Thoracic aorta (tissue), 2 donors: ENCODE measurements at places on chromosomes 7 and 10.

DNA sequence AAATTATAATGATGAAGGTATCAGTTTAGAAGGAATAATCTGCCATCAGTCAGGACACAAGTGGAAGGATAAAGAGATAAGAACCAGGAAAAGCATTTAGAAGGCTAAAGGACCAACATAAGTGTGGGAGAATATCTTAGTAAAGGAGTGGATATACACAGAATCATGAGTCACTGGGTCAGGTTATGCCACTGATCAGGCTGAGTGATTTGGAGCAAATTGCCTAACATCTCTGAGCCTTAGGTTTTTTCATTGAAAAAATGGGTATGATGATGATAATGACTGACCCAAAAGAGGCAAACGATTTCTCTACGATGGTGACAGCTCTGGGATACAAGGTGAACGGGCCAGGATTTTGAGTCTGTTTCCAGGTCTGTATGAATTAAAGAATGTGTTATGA is 2.8 kb upstream of the CUL1 start:
- peaks cover 9% of the 10 kb centered on the region for H3K4me1 ChIP-seq
- no peak for DNase-seq
- no peaks in the 10 kb centered on the region for H3K27me3 ChIP-seq
- no peak overlapping the region for H3K27ac ChIP-seq

DNA sequence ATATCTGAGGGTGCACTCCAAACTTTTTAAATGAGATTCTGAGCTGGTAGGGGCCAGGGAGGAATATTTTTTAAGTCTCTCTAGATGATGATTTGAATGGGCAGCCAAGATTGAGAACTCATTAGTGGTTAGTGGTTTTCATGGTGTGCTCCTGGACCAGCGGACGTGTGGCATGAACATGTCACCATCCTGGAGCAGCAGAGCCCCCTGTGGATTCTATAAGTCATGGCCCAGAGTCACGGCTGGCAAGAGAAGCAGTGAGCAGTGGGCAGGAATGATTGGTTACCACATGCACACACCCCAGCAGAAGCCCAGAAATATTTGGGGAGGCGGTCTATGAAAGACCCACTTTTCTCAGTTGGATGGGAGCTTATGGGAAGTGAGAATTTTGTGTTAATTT is 21.2 kb upstream of the UCN3 start:
- no peak for DNase-seq
- H3K4me1 ChIP-seq: no peaks in the 10 kb centered on the region
- no peak overlapping the region for H3K4me3 ChIP-seq
- H3K27ac ChIP-seq: no peak overlapping the region
- no peaks in the 10 kb centered on the region for H3K27me3 ChIP-seq

DNA sequence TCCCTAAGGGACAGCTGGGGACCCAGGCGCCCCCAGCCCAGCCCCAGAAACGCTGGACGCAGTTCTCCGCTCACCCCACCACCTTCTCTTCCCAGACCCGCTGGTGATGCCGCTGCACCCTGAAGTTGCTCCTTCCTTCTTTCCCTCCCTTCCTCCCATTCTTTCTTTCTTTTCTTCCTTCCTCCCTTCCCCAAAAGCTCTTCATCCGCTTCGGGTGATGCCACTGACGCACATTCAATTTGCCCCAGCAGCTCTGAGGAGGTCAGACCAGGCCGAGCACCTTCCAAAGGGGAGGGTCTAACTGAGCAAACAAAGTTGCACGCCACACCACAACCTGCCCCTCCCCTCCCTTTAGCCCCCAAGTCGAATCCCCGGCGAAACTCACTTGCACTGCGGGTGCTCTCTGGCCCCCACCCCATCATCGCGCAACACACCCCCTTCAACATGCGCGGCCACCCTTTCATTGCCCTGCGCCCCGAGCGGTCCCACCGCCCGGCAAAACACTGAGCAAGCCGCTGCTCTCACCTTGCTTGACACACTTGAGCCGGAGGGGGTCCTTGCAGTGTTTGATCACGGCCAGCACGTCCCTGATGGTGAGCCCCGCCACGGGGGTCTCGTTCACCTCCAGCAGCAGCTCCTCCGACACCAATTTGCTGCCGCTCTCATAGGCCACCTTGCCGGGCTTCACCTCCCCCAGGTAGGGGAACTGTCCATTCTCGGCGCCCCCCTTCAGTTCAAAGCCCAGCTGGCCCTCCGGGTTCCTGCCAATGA is 787 bp downstream of the MAGI2 start:
- H3K36me3 ChIP-seq: no peaks in the 10 kb centered on the region
- no peaks in the 10 kb centered on the region for H3K27me3 ChIP-seq
- H3K4me1 ChIP-seq: peaks cover 6% of the 10 kb centered on the region
- H3K27ac ChIP-seq: peak overlapping the region; percentile 92
- peak overlapping the region; percentile 90 for H3K4me3 ChIP-seq
- no peak for DNase-seq

GRCh38 chr10:4883079-4883739 is 57.2 kb downstream of the AKR1E2 start:
- no peak overlapping the region for H3K27ac ChIP-seq
- no peak overlapping the region for H3K4me3 ChIP-seq
- DNase-seq: no peak
- H3K36me3 ChIP-seq: no peaks in the 10 kb centered on the region
- H3K27me3 ChIP-seq: no peaks in the 10 kb centered on the region
- H3K4me1 ChIP-seq: peaks cover 9% of the 10 kb centered on the region

- H3K36me3 ChIP-seq: no peaks in the 10 kb centered on the region
- no peaks in the 10 kb centered on the region for H3K27me3 ChIP-seq
- no peak for DNase-seq
- H3K27ac ChIP-seq: no peak overlapping the region
Observed at GRCh38 chr10:13998163-13998835, 332.4 kb downstream of the FRMD4A start.

DNA sequence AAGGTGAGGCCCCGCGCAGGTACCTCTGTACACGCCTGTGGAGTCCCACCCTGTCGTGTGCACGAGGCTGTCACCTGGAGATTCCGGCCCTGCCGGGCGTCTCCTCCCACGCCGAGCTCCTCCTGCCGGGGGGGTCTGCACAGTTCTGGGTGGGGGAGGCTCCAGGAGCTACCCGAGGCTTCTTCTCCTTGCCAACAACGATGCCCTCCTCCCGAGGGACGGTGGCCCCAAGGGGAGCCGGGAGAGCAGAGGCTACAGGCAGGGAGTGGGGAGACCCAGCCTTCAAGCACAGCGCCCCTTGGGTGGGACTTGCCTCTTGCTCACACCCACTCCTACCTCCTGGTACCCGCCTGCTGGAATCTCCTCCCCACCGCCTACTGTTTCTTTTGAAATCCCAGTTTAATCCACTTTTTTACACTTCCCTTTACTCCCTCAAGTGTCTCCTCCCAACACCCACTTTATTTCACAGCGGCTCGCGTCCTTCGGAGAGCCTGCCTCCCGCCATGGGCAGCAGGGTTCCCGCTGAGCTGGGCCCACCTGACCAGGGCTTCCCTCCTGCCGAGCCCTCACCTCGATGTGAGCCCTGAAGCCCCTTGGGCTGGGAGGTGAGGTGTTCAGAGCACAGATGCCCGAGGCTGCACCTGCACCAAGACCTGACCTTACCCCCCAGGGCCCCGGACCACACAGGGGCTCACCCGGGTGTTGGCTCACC is 338.1 kb downstream of the DNAJB6 start:
- H3K27ac ChIP-seq: no peak overlapping the region
- DNase-seq: no peak
- H3K4me3 ChIP-seq: no peak overlapping the region
- no peaks in the 10 kb centered on the region for H3K4me1 ChIP-seq
- no peaks in the 10 kb centered on the region for H3K36me3 ChIP-seq

DNA sequence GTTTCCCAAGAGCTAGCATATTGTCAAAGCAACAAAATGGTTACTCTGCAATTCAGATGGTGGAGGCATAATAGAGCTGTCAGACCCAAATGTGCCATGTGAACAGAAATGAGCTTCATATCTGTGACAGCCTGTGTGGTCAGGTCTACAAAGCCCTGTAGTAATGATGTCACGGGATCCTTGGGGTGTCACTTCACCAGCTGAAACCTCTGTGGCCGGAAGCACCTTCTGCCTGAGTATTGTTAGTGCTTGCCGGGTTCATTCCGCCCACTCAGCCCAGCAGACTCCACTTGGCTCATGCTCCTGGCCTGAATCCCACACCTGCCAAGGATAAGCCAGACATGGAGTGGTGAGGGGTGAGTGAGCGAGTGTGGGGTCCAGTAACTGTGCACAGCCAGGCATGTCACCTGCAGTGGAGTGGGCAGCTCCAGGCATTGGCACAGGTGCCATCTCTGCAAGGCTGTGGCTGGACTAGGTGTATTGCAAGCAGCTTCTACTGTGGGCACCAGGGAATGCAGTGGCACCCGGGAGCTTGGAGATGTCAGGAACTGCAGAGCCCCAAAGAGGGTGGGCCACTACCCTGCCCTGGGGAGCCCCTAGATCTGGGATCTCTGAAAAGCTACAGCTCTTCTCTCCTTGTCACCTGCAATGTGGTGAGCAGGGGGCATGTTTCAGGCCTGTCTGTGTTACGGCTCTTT is 341.9 kb upstream of the CHRM2 start:
- no peaks in the 10 kb centered on the region for H3K4me1 ChIP-seq
- H3K36me3 ChIP-seq: no peaks in the 10 kb centered on the region
- no peak for DNase-seq

DNA sequence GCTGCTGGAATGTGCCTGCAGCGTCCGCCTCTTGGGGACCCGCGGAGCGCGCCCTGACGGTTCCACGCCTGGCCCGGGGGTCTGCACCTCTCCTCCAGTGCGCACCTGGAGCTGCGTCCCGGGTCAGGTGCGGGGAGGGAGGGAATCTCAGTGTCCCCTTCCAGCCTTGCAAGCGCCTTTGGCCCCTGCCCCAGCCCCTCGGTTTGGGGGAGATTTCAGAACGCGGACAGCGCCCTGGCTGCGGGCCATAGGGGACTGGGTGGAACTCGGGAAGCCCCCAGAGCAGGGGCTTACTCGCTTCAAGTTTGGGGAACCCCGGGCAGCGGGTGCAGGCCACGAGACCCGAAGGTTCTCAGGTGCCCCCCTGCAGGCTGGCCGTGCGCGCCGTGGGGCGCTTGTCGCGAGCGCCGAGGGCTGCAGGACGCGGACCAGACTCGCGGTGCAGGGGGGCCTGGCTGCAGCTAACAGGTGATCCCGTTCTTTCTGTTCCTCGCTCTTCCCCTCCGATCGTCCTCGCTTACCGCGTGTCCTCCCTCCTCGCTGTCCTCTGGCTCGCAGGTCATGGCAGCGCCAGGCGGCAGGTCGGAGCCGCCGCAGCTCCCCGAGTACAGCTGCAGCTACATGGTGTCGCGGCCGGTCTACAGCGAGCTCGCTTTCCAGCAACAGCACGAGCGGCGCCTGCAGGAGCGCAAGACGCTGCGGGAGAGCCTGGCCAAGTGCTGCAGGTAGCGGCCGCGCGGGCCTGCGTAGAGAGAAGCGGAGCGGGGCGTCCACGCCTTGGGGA is 645 bp downstream of the SLC26A4 start:
- no peaks in the 10 kb centered on the region for H3K27me3 ChIP-seq
- DNase-seq: no peak
- peak overlapping the region; percentile 73 for H3K4me3 ChIP-seq
- H3K36me3 ChIP-seq: no peaks in the 10 kb centered on the region
- H3K27ac ChIP-seq: no peak overlapping the region
- H3K4me1 ChIP-seq: peaks cover 16% of the 10 kb centered on the region

DNA sequence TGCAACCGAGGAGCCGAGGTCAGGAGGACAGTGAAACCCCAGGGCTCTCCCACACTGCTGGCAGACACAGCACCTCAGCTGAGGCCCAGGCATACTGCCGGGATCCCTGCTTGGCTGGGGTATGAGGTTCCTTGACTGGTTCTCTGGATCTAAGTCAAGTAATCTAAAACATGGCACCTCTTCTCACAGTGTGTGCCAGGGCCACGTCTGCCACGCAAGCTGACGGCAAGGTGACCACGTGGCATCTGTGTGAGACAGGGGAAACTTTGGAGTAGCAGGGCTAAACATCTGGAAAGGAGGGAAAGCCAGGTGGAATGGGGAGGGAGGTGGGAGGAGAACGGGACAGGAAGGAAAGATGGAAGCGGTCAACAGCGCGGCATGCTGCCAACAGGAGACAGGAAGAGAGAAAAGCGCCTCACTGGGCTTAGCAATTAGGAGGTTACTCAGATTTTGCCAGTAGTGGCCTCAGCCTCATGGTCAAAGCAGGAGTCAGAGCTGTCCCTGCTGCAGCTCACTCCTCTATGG is 103.7 kb downstream of the CXCL12 start:
- H3K36me3 ChIP-seq: no peaks in the 10 kb centered on the region
- H3K4me1 ChIP-seq: peaks cover 22% of the 10 kb centered on the region
- H3K27ac ChIP-seq: peak overlapping the region; percentile 61
- no peak for DNase-seq
- no peaks in the 10 kb centered on the region for H3K27me3 ChIP-seq

DNA sequence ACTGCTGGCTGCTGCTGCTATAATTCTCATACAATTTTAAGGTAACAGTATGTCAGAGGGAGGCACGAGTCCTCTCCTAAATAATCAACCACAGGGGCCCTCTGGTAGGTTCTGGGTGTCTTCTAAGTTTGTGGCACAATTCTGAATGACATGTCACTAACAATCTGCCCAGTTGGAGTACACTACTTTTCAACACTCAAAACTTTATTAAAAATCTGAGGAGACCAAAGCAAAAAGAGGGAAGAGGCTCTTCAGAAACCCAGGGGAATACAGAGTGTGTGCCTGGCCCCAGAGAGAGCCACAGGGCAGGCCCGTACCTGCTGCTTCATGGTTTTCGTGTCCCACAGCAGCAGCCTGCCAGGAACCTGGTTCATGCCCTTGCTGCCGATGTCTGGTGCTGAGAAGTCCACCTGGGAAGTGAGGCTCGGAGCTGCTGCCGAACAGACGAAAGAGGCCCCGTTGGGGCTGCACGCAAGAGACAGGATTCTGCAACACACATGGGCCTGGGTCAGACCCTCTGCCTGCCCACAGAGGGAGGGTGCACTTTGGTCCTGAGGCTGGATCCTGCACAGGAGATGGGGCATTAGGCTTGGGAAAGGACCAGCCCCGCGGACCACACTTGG is 18.3 kb downstream of the WDR91 start:
- no peaks in the 10 kb centered on the region for H3K4me1 ChIP-seq
- H3K36me3 ChIP-seq: peaks cover 60% of the 10 kb centered on the region
- no peak for DNase-seq
- H3K27ac ChIP-seq: no peak overlapping the region
- H3K27me3 ChIP-seq: no peaks in the 10 kb centered on the region
- no peak overlapping the region for H3K4me3 ChIP-seq
